ENCODE measurements at places on chromosomes 1 and 21.
A peak's percentile ranks its signal among the peaks of the same experiment; 100 is the strongest.

- DNase-seq: no peak
Measured at GRCh38 chr1:86296305-86297205, 99.6 kb downstream of the ODF2L start.

- no peak for DNase-seq
Measured at GRCh38 chr1:246794828-246795671, 70.8 kb downstream of the SCCPDH start.

- DNase-seq: no peak
Measured at GRCh38 chr1:30700528-30701257, 22.7 kb downstream of the MATN1 start.

DNA sequence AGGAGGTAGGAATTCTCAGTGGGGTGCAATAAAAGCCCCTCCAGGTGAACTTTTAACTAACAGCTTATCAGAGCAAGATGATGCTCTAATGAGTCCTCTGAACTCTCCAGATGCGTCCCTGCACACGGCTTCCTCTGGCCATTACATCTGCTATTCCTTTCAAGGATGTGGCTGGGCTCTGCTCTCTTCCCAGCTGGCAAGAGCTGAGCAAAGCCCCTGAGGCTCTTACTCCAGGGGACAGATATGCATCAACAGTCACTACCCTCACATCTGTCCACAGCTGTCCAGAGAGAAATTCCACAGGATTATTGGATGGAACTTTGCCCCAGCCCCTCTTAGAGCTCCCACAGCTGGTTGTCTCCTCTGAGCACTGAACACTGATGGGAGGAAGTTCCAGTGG, 267.8 kb downstream of the C1orf94 start:
- no peak for DNase-seq

DNA sequence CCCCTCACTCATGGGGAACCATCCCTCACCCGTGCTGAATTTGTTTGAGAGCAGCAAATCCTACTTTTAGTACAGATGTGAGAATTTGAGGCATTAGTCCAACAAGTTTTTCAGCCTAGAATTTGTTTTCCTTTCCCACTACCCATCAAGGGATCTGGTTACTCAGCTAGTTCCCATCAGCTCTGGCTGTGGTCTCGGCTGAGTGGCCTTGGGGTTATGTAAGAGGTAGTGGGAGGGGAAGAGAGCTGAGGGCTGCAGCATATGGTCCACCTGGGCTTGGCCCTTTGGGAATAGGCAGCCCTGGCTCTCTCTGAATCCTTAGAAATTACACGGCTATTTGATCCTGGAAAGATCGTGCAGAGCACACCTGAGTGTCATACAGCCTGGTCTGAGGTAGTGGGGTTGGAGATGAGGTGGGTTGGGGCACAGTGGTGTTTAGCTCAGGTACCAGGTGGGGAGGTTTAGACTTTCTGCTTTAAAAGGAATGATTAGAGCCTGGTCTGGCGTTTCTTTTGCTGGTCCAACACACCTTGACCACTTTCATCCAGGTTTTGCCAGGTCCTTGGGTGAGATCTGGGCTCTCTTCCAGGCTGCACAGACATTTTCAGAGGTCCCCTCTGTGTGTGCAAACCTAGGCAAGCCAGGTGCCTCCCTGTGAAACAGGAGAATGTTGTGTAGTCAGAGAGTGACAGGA, 4.2 kb downstream of the GSTM4 start:
- no peak for DNase-seq

GRCh38 chr1:63524201-63524600, 876 bp downstream of the EFCAB7 start:
- no peak for DNase-seq

DNA sequence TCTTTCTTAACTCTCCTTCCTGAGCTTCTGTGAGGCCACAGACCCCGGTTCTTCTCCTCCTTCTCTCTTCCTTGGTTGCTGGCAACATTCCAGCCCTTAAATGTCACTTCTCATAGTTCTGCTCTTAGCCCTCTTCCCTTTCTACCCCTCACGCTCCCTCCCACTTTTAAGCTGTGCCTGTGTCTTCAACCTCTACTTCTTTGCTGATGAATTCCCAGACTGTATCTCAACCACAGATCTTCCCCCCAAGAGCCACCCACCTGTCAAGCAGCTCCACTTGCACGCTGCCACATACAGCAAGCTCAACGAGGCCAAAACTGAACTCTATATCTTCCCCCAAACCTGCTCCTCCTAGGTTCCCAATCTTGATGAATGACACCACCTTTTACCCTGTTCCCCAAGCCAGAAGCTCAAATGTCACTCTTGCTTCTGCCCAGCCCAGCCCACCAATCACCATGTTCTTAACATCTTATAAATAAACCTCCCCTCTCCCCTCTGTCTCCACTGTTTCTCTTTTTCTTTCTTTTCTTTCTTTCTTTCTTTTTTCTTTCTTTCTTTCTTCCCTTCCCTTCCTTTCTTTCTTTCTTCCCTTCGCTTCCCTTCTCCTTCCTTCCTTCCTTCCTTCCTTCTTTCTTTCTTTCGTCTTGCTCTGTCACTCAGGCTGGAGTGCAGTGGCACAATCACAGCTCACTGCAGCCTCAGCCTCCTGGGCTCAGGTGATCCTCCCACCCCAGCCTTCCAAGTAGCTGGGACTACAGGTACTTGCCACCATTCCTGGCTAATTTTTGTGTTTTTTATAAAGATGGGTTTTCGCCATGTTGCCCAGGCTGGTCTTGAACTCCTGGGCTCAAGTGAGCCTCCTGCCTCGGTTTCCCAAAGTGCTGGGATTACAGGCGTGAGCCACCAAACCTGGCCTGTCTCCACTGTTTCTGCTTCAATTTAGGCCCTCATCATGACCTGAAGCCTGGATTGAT, 19.8 kb upstream of the PTP4A2 start:
- DNase-seq: peak; percentile 43

GRCh38 chr1:23989263-23989662, 9.1 kb upstream of the SRSF10 start:
- DNase-seq: no peak

Measured in GM20000 (cell line).